ENCODE measurements at places on chromosomes 4 and X. TPM values are rescaled to one million over a fixed set of nuclear protein-coding genes. Genes with fewer than 3 reads are reported as not detected.

DNA sequence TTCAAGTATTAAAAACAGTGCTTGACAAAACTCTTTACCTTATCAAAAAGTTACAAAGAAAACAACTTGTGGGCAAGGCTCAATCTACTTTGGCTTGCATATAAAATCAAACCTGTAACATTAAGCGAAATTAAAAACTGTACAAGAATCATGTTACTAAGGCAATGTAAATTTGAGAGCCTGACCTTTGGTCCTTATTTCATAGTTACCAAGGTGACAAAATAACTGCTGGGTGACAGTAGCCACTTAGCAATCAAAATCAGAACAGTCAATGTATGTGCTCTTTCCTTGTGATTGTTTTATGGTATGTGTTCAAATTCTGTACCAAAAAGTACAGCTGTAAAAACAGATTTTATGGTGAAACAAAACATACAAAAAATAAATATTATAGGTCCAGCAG lies 204.0 kb downstream of the RASL11B start:
- H3K27me3 ChIP-seq = no peaks in the 10 kb centered on the region
- H3K4me3 ChIP-seq = no peak overlapping the region
- no peaks in the 10 kb centered on the region for H3K36me3 ChIP-seq
- H3K27ac ChIP-seq = no peak overlapping the region
- no peak for DNase-seq

- H3K4me3 ChIP-seq = no peak overlapping the region
- H3K4me1 ChIP-seq = no peaks in the 10 kb centered on the region
- H3K36me3 ChIP-seq = peaks cover 4% of the 10 kb centered on the region
- no peaks in the 10 kb centered on the region for H3K27me3 ChIP-seq
These were observed 49.2 kb downstream of the SETD7 start for GRCh38 chr4:139506774-139507173.

DNA sequence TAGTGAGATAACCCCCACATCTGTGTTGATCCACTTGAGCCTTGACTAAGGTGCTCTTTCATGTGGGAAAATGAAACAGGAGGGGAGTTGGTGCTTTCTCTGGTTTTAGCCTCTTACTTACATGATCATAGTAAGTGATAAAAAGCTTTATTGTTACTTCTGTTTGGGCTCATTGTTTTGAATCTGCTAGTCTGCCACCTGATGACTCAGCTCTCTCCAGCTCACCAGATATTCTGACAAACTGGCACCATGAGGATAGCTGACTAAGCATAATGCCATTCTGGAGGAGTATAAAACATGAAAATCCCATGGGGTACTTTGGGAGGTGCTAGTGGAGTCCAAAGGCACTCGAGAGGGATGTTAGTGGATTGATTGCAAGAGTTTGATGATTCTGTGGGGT lies 824.0 kb downstream of the RAPGEF2 start:
- peak; percentile 7 for DNase-seq
- no peaks in the 10 kb centered on the region for H3K36me3 ChIP-seq
- no peaks in the 10 kb centered on the region for H3K27me3 ChIP-seq
- no peaks in the 10 kb centered on the region for H3K4me1 ChIP-seq

DNA sequence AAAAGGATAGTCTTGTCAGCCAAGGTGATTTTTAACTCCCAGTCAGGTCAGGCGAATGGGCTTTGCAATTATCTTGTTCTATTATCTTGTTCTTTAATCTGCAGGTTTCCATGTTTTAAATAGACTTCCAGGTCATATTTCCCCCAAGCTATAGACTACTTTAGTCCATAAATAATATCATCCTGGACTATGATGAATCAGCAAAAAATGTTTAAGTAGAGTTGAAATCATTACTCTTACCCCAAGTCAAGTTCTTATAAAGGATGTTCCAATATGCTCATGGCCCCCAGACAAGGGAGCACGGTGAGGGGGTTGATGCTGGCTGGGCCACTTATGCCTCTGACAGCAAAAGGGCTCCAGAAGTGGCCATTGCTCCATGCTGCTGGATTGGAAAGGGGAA lies 75.1 kb downstream of the SLC2A9 start:
- H3K4me1 ChIP-seq = peaks cover 15% of the 10 kb centered on the region
- H3K4me3 ChIP-seq = no peak overlapping the region
- no peaks in the 10 kb centered on the region for H3K36me3 ChIP-seq
- no peaks in the 10 kb centered on the region for H3K27me3 ChIP-seq

DNA sequence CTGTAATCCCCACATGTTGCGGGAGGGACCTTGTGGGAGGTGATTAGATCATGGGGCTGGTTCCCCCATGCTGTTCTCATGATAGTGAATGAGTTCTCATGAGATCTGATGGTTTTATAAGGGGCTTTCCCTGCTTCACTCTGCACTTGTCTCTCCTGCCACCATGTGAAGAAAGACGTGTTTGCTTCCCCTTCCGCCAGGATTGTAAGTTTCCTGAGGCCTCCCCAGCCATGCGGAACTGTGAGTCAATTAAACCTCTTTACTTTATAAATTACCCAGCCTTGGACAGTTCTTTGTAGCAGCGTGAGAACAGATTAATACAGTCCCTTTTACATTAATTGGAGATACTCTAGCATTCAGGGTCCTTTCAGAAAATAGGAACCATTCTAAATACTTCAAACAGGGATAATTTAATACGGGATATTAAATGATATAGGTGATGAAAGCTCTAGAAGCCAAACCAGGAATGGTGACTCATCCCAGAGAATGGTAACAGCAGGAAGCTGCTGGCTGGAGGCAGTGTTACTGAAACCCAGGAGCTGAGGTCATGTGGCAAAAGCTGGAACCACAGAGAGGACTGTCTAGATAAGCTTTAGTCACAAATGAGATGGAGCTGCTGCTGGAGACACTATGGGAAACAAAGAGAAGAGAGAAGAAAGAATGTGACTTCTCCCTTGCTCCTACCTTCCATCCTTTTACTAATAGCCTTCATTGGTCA lies 57.3 kb downstream of the GSTCD start:
- no peaks in the 10 kb centered on the region for H3K27me3 ChIP-seq
- H3K36me3 ChIP-seq = no peaks in the 10 kb centered on the region
- H3K4me3 ChIP-seq = no peak overlapping the region
- peak; percentile 85 for DNase-seq

DNA sequence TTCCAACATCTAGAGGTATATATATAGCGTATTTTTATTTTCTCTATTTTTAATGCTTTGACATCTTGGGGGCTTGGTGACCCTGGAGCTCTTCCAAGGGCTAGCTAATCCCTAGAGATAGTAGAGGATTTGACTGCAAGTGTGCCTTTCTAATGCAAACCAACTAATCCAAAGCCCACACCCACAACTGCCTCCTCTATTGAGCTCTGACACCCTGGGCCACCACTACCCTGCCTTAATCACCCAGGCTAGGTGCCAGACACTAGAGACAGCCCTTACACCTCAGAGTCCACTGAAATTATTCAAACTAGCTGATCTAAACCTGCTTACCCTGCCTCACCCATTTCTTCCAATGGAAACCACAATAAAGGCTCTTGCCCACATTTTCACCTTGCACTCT lies 69.6 kb upstream of the ATXN3L start:
- H3K27me3 ChIP-seq = no peaks in the 10 kb centered on the region
- DNase-seq = no peak
- H3K27ac ChIP-seq = no peak overlapping the region

DNA sequence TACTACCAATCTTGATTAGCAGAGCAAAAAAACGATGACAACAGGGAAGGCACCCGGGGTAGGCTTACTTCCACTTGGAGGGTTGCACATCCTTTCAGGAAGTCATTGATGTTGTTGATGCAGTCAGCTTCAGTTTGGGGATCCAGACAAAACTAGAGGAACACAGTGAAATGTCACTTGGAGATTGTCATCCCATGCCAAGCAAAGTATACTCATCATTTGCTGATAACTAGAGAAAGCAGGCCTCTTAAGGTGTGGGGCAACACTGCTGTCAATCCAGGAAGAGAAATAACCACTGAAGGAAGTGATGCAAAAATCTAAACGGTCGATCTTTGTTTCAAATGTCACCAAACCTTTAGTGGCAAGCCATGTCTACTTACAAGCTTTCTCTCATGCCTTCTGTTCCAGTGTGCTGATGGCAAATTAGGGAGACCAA lies 1.4 kb downstream of the ARHGEF6 start:
- H3K27ac ChIP-seq = no peak overlapping the region
- no peak for DNase-seq
- no peak overlapping the region for H3K4me3 ChIP-seq
- no peaks in the 10 kb centered on the region for H3K36me3 ChIP-seq
- peaks cover 44% of the 10 kb centered on the region for H3K4me1 ChIP-seq
- H3K27me3 ChIP-seq = no peaks in the 10 kb centered on the region

- H3K4me1 ChIP-seq = no peaks in the 10 kb centered on the region
- H3K27ac ChIP-seq = no peak overlapping the region
- no peaks in the 10 kb centered on the region for H3K27me3 ChIP-seq
- no peaks in the 10 kb centered on the region for H3K36me3 ChIP-seq
- no peak overlapping the region for H3K4me3 ChIP-seq
These were observed 71.8 kb downstream of the FAM13A start for GRCh38 chr4:88985088-88985773.

- H3K4me1 ChIP-seq = peaks cover 15% of the 10 kb centered on the region
- H3K36me3 ChIP-seq = no peaks in the 10 kb centered on the region
- DNase-seq = peak; percentile 38
- peak overlapping the region; percentile 25 for H3K27ac ChIP-seq
- no peaks in the 10 kb centered on the region for H3K27me3 ChIP-seq
These were observed 39.7 kb downstream of the IRS4 start for GRCh38 chrX:108696690-108697089.

- no peaks in the 10 kb centered on the region for H3K27me3 ChIP-seq
- no peak for DNase-seq
- no peaks in the 10 kb centered on the region for H3K36me3 ChIP-seq
- no peaks in the 10 kb centered on the region for H3K4me1 ChIP-seq
These were observed 69.5 kb downstream of the TRIM2 start for GRCh38 chr4:153273751-153274150.

DNA sequence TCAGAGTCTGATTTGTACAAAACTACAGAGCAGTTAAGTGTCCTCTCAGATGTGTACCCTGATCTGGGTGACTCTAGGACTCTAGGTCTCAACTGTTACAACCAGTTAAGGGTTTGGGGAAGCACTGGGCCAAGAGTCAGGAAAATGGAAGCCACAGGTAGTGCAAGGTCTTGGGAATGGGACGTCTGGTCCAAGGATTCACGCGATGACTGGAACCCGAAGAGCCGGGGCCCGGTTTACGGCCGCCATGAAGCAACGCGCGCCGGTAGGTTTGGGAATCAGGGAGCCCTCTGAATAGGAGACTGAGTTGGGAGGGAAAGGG lies 321 bp upstream of the HPRT1 start:
- H3K27me3 ChIP-seq = no peaks in the 10 kb centered on the region
- H3K4me1 ChIP-seq = peaks cover 13% of the 10 kb centered on the region
- H3K4me3 ChIP-seq = peak overlapping the region; percentile 75

- H3K4me1 ChIP-seq = no peaks in the 10 kb centered on the region
- H3K27me3 ChIP-seq = no peaks in the 10 kb centered on the region
- DNase-seq = peak; percentile 36
These were observed 54.3 kb downstream of the SLIT2 start for GRCh38 chr4:20305976-20306375.

DNA sequence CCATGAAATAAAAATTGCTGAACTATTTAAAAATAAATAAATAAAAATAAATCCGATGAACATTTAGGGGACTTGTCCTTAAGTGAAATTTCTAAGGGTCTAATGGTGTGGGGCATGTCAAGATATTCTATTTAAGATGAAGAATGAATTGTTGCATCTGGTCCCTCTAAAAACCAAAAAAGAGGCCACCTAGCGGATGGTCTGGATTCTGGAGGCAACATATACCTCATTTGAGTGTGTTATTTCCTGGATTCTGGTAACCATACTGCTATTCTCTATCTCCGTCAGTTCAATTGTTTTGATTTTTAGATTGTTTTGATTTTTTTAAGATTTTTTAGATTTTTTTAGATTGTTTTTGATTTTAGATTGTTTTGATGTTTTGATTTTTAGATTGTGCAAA lies 28.3 kb downstream of the AGTR2 start:
- peaks cover 13% of the 10 kb centered on the region for H3K4me1 ChIP-seq
- H3K27me3 ChIP-seq = no peaks in the 10 kb centered on the region
- peak; percentile 30 for DNase-seq
- H3K36me3 ChIP-seq = no peaks in the 10 kb centered on the region

The USP51 gene
- 0.22 TPM for total RNA-seq

The SMARCA1 gene
- total RNA-seq = 34.8 TPM

The NOP14 gene
- total RNA-seq = 30.9 TPM

The CYLC1 gene
- total RNA-seq = not detected

The FAM184B gene
- 0.47 TPM for total RNA-seq

The PCYT1B gene
- total RNA-seq = not detected

The GAK gene
- total RNA-seq = 175 TPM
